ENCODE measurements at places on chromosomes 5 and 9.

DNA sequence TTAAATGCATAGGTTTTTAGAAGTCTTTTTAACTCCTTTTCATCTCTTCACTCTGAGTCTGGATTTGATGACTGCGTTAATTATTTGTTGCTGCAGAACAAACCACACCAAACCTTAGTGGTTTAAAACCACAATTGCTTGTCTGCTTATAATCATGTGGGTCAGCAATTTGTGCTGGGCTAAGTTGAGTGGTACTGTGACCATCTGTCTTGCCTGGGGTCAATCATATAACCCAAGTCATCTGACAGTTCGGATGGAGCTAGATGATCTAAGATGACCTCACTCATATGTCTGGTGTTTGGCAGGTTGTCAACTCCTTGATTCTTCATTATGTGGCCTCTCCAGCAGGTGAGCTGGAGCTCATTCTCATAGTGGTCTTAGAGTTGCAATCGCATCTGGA, 219.1 kb upstream of the ELAVL2 start:
- no peak for DNase-seq

GRCh38 chr9:98425079-98425478, 169.6 kb upstream of the TBC1D2 start:
- no peak for DNase-seq

DNA sequence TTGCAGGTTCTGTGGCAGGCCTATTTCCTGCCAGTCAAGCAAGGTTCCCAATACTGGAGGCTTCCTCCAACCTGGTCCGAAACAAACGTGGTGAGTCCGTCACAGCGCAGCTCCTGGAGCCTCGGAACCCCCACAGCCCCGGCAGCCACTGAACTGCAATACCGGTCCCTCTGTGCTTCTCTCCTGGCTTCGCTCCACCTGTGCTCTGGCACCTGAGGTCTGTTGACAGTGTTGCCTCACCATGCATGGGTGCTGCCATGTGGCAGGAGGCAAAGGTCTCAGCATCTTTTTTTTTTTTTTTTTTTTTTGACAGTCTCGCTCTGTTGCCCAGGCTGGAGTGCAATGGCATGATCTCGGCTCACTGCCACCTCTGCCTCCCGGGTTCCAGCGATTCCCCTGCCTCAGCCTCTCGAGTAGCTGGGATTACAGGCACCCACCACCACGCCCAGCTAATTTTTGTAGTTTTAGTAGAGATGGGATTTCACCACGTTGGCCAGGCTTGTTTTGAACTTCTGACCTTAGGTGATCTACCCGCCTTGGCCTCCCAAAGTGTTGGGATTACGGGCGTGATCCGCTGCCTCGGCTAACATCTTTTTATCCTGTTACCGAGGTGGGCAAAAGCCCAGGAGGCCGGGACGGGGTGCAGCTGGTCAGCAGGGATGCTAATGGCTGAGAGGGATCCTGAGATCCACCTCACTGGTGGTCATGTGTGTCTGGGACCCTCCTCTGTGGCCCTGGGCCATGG, 57.1 kb upstream of the RNU6ATAC start:
- no peak for DNase-seq

DNA sequence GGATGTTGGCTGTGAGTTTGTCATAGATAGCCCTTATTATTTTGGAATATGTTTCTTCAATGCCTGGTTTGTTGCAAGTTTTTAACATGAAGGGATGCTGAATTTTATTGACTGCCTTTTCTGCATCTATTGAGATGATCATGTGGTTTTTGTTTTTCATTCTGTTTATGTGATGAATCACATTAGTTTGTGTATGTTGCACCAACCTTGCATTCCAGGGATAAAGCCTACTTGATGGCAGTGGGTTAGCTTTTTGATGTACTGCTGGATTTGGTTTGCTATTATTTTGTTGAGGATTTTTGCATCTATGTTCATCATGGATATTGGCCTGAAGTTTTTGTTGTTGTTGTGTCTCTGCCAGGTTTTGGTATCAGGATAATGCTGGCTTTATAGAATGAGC, 225.6 kb downstream of the PCSK1 start:
- DNase-seq: no peak

- no peak for DNase-seq
These were observed 57.3 kb downstream of the S1PR3 start for GRCh38 chr9:89048616-89049015.
